ENCODE measurements at places on chromosomes 3 and 15. TPM values are rescaled to one million over a fixed set of nuclear protein-coding genes. Genes with fewer than 3 reads are reported as not detected.

Gene AMOTL2
- 85.1 TPM for total RNA-seq

Gene VEPH1
- total RNA-seq, result 261 TPM

Gene SLC2A2
- total RNA-seq, result not detected

Gene P2RY13
- not detected for total RNA-seq

Gene POTEB
- not detected for total RNA-seq

Gene CNTN3
- 1.8 TPM for total RNA-seq

Gene IL17RB
- not detected for total RNA-seq

Gene LRRC31
- not detected for total RNA-seq

Gene LTF
- total RNA-seq, result 0.28 TPM

Gene QRICH1
- total RNA-seq, result 62.7 TPM

Gene KAT2B
- total RNA-seq, result 9.4 TPM

Gene SAMD7
- total RNA-seq, result not detected

Gene CFAP161
- total RNA-seq, result 0.78 TPM

Gene CGGBP1
- 68.0 TPM for total RNA-seq

Gene RBP2
- not detected for total RNA-seq

Gene DALRD3
- 37.4 TPM for total RNA-seq

Gene IL5RA
- not detected for total RNA-seq

Gene XIRP1
- not detected for total RNA-seq

Gene C3orf62
- total RNA-seq, result 1.4 TPM

Gene PLSCR5
- not detected for total RNA-seq

Gene KCNMB3
- 0.46 TPM for total RNA-seq

Gene CLDN1
- total RNA-seq, result 0.14 TPM

Gene C3orf85
- not detected for total RNA-seq

Gene CCR3
- not detected for total RNA-seq

Gene CHRM5
- not detected for total RNA-seq

Gene HRG
- not detected for total RNA-seq

Gene P2RY1
- 3.5 TPM for total RNA-seq

Gene OXTR
- 0.28 TPM for total RNA-seq

Gene C3orf49
- not detected for total RNA-seq

Gene ZDHHC23
- total RNA-seq, result 6.1 TPM

Gene CLSTN2
- 0.07 TPM for total RNA-seq

Gene FBXO40
- under 0.01 TPM for total RNA-seq

Gene MCTP2
- total RNA-seq, result 3.5 TPM

Data from pulmonary artery endothelial cell (primary cell).